Glutamatergic neuron (in vitro differentiated cells): ENCODE measurements at places on chromosomes 3 and 15. TPM values are rescaled to one million over a fixed set of nuclear protein-coding genes. Genes with fewer than 3 reads are reported as not detected.
A peak's percentile ranks its signal among the peaks of the same experiment; 100 is the strongest.

GRCh38 chr15:28885630-28886430 lies at the start of gene APBA2:
Gene APBA2, plus strand, starts transcription at chr15:28885974. Its CDS starts 167,911 bp downstream, at chr15:29053885.
- peak within 1 kb of the TSS; percentile 96 for H3K4me3 ChIP-seq
- peak within 1 kb of the TSS; percentile 64 for H3K27ac ChIP-seq
- H3K36me3 ChIP-seq, result no peaks in the 10 kb centered on the region
- peak; percentile 76 for DNase-seq
- H3K27me3 ChIP-seq, result peaks cover 11% of the 10 kb centered on the region

GRCh38 chr3:126364731-126365301 lies 7.6 kb upstream of the KLF15 start:
- peaks cover 8% of the 10 kb centered on the region for H3K4me1 ChIP-seq
- H3K36me3 ChIP-seq, result peaks cover 4% of the 10 kb centered on the region
- peaks cover 5% of the 10 kb centered on the region for H3K27me3 ChIP-seq
- H3K27ac ChIP-seq, result no peak overlapping the region

GRCh38 chr15:75107908-75108838 lies 84.8 kb downstream of the PPCDC start:
- peaks cover 4% of the 10 kb centered on the region for H3K27me3 ChIP-seq
- peaks cover 5% of the 10 kb centered on the region for H3K4me1 ChIP-seq
- no peak overlapping the region for H3K27ac ChIP-seq
- peaks cover 4% of the 10 kb centered on the region for H3K36me3 ChIP-seq
- no peak overlapping the region for H3K4me3 ChIP-seq

DNA sequence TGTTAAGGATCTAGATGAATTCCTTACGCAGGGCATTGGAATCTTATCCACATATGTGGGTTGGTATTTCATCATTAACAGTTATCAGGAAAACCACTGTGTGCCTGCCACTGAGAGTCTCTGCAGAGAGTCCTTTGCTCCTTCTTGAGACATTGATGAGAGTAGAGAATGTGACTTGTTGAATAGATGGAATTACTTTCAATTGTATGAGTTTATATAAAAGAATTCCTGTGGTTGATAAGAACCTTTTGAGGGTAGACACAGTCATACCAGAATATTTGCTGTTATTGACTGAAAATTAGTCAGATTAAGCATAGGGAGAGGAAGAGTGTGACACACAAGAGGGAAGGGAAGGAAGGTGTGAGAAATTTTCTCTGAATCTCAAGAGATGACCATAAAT lies 30.8 kb downstream of the ARHGEF26 start:
- H3K27ac ChIP-seq, result no peak overlapping the region
- peaks cover 2% of the 10 kb centered on the region for H3K27me3 ChIP-seq
- H3K36me3 ChIP-seq, result no peaks in the 10 kb centered on the region
- no peak overlapping the region for H3K4me3 ChIP-seq

DNA sequence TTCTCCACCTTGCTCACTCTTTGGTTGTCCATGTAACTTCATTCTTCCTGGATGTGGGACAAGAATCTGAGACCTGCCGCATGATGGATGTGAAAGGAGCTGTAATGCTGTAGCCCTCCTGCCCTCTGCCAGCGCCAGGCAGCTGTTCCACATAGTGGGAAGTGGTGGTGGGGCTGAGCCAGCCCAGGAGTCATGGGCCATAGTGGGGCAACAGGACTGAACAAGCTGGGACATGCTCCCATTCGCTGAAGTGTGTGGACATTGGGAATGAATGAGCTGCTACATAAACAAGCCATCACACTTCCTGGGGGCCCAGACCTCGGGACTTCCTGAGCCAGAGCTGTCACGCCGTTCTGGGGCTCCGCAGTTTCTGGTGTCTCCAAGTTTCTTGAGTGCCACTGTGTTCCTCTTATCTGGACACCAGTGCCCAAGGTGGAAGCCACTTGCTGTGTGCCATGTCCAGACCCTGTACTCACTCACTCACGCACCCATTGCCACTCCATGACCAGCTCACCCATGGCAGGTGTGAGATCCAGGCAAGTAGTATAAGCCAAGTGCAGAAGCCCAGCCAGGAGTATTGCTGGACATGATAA lies 624.3 kb upstream of the EPHA6 start:
- H3K4me1 ChIP-seq, result no peaks in the 10 kb centered on the region
- H3K27me3 ChIP-seq, result no peaks in the 10 kb centered on the region
- H3K36me3 ChIP-seq, result no peaks in the 10 kb centered on the region

DNA sequence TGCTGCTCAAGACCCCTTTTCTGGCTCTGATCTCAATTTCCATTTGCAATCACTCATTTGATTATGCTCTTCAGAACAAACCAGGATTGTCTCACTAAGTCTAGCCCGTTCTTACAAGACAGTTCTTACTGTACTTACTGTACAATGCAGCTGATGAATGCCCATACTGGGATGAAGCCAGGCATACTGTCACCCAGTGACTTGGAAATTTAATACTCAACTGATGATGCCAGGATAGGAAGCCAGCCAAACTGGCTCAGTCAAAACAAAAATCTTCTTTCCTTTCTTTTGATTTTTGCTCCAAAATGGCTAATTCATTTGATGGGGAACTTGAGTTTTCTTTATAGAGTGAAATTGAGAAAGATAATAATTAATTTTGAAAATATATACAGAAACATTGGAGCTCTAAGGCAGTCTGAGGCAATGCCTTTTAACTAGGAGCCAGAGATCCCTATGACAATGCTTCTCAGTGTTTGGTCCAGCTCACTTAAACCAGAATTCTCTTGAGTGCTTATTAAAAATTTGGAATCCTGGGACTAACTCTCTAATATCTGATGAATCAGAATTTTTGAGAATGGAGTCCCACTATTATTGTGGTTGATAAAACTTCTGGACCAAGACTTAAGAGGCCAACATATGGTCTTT lies 265.6 kb upstream of the THBS1 start:
- H3K36me3 ChIP-seq, result no peaks in the 10 kb centered on the region
- H3K4me3 ChIP-seq, result no peak overlapping the region
- no peaks in the 10 kb centered on the region for H3K27me3 ChIP-seq
- H3K4me1 ChIP-seq, result no peaks in the 10 kb centered on the region
- DNase-seq, result no peak
- H3K27ac ChIP-seq, result no peak overlapping the region

DNA sequence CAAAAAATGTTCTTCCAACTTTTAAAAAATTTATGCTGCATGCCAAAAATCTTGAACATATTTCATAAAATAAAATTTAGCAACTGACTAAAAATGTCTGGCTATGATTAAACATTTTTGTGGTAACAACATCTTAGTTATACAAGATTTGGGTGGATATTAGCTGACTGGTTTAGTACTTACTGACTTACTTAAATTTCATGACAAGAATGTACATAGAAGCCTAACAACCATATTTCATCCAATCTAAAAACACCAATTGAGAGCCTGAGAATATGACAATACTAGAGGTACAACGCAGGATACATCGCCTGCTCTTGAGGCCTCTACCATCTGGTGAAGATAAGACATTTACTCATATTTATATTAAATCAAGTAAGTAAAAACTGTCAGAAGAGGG lies 34.6 kb downstream of the GNB4 start:
- H3K27me3 ChIP-seq, result peaks cover 2% of the 10 kb centered on the region
- no peak for DNase-seq
- peaks cover 4% of the 10 kb centered on the region for H3K4me1 ChIP-seq
- H3K27ac ChIP-seq, result no peak overlapping the region
- H3K36me3 ChIP-seq, result no peaks in the 10 kb centered on the region

DNA sequence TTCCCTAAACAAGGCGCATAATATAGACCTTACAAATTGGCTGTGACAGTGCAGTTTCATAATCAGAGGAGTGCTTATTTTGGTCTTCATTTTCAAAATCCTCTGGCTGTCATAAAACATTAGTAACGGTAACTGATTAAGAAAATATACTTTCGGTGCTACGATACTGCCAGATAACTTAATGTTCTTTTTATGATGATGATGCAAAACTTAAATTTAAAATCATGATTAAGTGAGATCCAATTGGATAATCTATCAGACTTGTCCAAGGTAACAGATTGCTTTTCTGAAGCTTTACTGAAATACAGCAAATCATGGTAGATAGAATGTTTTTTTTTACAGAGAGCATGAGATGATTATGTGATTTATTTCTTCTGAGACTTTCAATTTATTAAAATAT lies 364.2 kb upstream of the CNTN3 start:
- H3K27ac ChIP-seq, result no peak overlapping the region
- no peaks in the 10 kb centered on the region for H3K27me3 ChIP-seq
- no peaks in the 10 kb centered on the region for H3K36me3 ChIP-seq
- no peak overlapping the region for H3K4me3 ChIP-seq
- no peak for DNase-seq

GRCh38 chr15:86317384-86317740 lies 237.7 kb downstream of the AGBL1 start:
- no peaks in the 10 kb centered on the region for H3K27me3 ChIP-seq
- H3K36me3 ChIP-seq, result no peaks in the 10 kb centered on the region
- H3K4me1 ChIP-seq, result peaks cover 13% of the 10 kb centered on the region
- peak overlapping the region; percentile 60 for H3K27ac ChIP-seq

DNA sequence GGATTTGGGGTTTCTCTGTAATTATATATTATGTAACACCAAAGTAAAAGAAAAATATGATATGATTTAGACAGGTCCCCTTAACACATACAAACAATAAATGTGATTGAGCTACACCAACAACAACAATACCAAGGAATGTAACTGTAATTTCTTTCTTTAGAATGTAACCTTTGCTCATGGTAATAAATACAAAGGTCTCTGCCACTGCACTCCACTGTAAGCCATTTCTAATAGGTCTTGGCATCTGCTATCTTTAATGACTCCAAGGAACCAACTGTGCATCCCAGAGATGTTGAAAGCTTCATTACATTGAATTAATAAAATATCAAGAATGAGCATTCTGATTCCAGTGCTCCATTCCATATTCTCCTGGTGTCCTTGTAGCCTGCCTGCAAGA lies 88.8 kb downstream of the PDZRN3 start:
- no peak for DNase-seq
- no peak overlapping the region for H3K27ac ChIP-seq
- peaks cover 5% of the 10 kb centered on the region for H3K4me1 ChIP-seq
- no peak overlapping the region for H3K4me3 ChIP-seq
- no peaks in the 10 kb centered on the region for H3K36me3 ChIP-seq

DNA sequence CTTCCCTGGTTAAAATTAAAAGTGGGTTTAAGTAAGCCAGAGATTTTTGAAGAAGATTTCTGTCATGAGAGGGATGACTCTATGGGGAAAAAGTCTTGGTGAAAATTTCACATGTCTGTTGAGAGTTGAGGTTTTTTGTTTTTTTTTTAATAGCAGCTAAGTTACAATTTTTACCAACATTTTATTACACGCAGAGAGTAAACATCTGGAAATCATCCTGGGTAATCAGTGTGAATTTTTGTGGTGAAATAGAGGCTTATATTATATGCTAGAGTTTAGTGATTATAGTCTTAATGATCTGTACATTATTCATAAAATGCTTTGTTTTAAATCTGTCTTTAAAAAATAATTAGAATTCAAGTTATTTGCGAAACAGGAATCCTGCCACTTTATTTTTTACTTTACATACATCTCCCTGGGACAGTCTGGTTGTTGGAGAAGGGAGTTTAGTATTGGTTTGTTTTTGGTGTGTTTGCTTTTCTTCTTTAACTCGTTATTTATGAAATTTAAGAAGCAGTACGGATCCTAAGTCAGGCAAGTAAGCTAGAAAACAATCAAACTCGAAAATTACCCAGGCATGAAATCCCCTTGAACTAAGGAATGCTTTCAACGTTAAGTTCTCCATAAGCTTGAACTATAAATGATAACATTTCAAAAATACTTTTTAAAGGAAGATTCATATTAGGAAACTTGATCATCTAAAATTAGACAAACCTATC lies 143.4 kb upstream of the TSC22D2 start:
- H3K4me3 ChIP-seq, result no peak overlapping the region
- no peaks in the 10 kb centered on the region for H3K27me3 ChIP-seq

DNA sequence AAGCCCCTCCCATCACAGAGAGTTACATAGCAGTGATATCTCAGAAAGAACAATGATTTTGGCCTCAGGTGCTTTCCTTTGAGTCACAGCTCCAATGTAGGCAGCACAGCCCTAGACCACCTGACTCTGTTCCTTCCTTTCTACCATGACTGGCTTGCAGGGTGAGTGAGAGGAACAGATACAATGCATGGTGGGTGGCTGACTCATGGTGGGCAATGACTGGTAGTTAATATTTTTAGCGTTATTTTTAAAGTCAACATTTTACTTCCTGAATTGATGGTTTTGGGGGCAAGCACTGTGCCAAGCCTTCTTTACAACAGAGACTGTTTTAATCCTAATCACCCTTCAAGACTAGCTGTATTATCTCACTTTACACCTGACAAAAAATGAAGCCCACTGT lies 32.8 kb upstream of the ST3GAL6 start:
- H3K4me3 ChIP-seq, result no peak overlapping the region
- no peak for DNase-seq
- H3K36me3 ChIP-seq, result no peaks in the 10 kb centered on the region
- H3K4me1 ChIP-seq, result peaks cover 21% of the 10 kb centered on the region
- peak overlapping the region; percentile 31 for H3K27ac ChIP-seq
- H3K27me3 ChIP-seq, result peaks cover 20% of the 10 kb centered on the region

GRCh38 chr15:94069844-94070243 lies 161.5 kb upstream of the MCTP2 start:
- peaks cover 18% of the 10 kb centered on the region for H3K4me1 ChIP-seq
- peaks cover 4% of the 10 kb centered on the region for H3K36me3 ChIP-seq
- H3K27ac ChIP-seq, result peak overlapping the region; percentile 91
- no peak overlapping the region for H3K4me3 ChIP-seq
- no peak for DNase-seq
- peaks cover 5% of the 10 kb centered on the region for H3K27me3 ChIP-seq

GRCh38 chr15:92808598-92809063 lies 91.5 kb upstream of the CHD2 start:
- H3K4me3 ChIP-seq, result peak overlapping the region; percentile 88
- H3K27ac ChIP-seq, result peak overlapping the region; percentile 93
- peak; percentile 47 for DNase-seq
- no peaks in the 10 kb centered on the region for H3K36me3 ChIP-seq

- H3K4me1 ChIP-seq, result peaks cover 18% of the 10 kb centered on the region
- no peak overlapping the region for H3K27ac ChIP-seq
- H3K4me3 ChIP-seq, result no peak overlapping the region
These were observed 58.9 kb downstream of the LMCD1 start for GRCh38 chr3:8560366-8561007.

- no peaks in the 10 kb centered on the region for H3K4me1 ChIP-seq
- DNase-seq, result no peak
- H3K27me3 ChIP-seq, result no peaks in the 10 kb centered on the region
- H3K4me3 ChIP-seq, result no peak overlapping the region
- no peaks in the 10 kb centered on the region for H3K36me3 ChIP-seq
- no peak overlapping the region for H3K27ac ChIP-seq
These were observed 220.0 kb upstream of the GRM7 start for GRCh38 chr3:6640907-6641306.

Gene WDR49
- total RNA-seq, result 0.76 TPM

Gene FGF7
- 0.07 TPM for total RNA-seq

Gene CXCR6
- not detected for total RNA-seq

Gene PRR20G
- total RNA-seq, result not detected

Gene SLC25A36
- 146 TPM for total RNA-seq

Gene MUC13
- not detected for total RNA-seq
